Stimulated activated CD4-positive, alpha-beta T cell treated with anti-CD3 and anti-CD28 coated beads, TNF-alpha, amount 100 ng/mL, for 1 hour (primary cell): ENCODE measurements at places on chromosomes 12 and 14.

- no peak for DNase-seq
Observed at GRCh38 chr14:94515856-94516255, 6.6 kb upstream of the SERPINA12 start.

DNA sequence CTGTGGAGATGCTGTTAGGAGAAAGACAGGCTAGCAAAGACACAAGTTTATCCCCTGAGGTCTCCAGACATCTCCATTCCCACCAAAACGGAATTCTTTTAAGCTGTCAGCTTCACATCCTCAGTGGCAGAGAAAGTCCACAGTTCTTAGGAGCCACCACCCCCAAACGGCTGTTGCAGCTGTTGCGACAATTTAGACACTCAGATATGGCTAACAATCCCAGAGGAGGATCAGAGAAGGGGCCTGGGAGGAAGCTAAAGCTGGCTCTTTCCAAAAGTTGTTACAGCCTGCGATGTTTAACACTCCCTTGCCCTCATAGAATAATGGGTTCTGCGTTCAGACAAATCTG, 1.9 kb upstream of the ATP5MC2 start:
- DNase-seq, result no peak

DNA sequence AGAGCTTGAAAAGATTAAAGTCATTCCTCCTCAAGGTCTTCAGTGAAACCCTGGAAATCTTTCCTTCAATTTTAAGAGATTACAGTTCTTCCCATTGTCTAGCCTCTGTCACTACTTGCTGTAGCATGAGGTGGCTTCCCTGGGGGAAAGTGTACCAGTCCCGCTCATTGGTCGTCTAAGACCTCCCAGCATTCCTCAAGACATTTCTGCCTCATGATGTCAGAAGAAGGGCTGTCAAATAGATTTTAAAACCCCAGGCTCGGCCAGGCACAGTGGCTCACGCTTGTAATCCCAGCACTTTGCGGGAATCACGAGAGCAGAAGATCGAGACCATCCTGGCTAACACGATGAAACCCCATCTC, 46.7 kb downstream of the SMUG1 start:
- no peak for DNase-seq

DNA sequence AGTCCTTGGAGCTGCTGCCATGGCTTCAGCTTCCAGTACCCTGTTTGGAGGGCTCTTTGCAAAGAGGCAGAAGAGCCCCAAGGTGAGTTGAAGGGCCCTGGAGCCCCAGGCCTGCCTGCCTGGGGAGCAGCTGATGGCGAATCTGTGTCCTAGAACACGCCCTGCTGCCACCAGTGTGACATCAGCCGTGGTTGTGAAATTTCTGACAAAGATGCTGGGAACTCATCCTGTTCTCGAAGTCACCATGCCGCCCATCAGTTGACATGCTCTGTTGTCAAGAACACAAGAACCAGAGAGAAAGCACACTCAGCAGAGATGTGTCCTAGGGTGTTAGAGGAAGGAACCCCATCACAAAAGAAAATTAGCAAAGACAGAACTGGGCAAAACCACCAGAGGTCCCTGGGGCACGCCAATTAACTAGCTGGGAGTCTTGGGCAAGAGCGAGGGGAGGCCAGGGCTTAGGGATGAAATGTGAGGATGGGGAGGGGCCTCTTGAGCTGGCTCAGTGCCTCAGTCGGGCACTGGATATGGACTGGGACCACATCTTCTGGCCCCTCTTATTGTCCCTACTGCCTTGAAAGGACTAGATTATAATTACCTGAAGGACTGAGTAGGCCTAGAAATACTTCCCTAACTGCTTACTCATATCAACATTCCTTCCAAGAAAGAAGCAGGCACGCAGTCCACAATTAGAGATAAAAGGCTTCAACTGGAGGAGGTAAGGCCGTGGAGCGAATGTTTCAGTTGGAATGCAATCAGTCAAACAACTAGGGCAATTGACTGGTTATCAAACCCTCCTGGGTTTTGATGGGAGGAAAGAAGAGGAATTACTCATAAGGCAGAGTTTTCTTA, 163.1 kb downstream of the CACNA1C start:
- no peak for DNase-seq

DNA sequence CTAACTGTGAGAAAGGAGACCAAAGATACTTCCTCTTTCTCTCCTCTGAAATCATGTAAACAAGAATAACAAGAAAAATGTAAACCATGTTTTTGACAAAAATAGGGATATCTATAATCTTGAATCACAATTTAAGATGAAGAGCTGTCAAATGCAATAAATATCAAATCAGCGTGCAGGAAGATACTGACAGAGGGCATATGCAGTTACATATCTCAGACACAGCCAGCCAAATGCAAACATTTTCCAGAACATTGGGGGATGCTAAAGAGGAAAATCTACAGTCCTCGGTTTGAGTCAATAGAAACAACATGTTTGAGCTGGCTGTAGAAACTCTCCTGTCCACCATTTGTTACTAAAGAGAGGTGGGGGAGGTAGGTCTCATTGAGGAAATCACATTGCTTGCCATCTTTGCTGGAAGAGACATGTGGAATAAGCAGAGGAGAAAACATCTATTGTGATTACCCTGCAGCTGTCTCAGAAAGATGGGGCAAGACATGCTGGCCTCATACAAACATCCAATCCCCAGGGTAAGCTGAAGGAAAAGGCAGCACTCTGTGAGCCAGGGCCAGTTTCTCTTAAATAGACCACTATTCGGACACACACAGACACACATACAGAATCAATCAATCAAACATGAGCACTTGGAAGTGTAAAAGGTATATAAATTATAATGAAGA, 43.5 kb downstream of the CNTN1 start:
- DNase-seq, result no peak

DNA sequence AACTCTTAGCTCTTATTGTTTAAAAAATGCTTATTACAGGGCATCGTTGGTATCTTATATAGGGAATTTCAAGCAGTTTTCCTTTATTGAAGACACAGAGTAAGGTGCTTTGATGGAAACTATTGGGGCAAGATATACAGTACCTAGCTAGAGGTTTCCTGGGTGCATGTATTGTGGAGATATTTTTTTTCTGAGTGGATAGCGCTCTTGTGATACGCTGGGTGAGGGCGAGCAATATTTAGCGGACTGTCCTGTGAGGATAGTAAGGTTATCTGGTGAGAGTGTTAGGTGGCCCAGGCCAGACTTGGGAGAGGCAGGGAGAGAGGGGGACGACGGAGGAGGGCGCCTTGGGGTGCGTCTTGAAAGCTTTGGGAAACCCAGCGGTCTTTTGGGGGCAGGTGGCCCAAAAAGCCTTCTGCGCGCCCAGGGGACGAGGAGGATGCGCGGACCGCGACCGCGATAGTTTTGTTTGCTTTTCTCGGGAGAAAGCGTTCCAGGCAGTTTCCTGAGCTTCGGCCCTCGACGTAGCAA, 596 bp upstream of the BICD1 start:
- DNase-seq, result no peak

GRCh38 chr12:570921-571794, 92.1 kb downstream of the NINJ2 start:
- no peak for DNase-seq

- DNase-seq, result no peak
Observed at GRCh38 chr14:101473795-101474562, 87.3 kb upstream of the DIO3 start.

DNA sequence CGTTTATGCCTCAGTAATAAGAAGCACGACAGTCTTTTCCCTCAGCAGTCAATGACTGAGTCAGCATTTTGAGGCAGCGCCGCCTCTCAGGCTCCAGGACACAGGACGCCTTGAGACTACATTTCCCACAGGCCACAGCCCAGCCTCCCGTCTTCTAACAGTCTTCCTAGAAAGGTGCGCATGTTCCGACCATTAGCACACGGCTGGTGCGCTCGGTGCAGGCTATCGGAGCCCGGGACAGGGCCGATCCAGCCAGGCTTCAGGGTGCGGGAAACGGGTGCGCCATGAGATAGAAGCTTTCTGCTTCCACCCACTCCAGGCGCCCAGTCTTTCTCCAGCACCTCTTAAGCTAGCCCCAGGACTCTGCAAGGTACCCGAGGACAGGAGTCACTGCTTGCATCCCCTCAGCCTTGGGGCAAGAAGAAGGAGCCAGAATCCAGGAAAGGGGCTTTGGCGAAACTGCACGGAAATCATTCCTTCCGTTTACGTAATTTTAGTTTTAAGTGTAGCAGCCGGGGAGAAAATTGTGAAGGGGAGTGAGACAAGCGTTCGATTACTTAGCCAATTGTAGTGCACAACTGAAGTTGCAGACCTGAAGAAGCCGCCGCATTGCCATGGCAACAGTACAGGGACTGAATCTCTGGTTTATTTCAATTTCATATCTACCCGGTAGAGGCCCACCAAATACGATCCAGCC, 54.0 kb downstream of the ZNF641 start:
- DNase-seq, result no peak

GRCh38 chr12:16588812-16589211, 17.1 kb downstream of the LMO3 start:
- no peak for DNase-seq

GRCh38 chr14:83713732-83714131, 1816.2 kb upstream of the FLRT2 start:
- DNase-seq, result no peak

DNA sequence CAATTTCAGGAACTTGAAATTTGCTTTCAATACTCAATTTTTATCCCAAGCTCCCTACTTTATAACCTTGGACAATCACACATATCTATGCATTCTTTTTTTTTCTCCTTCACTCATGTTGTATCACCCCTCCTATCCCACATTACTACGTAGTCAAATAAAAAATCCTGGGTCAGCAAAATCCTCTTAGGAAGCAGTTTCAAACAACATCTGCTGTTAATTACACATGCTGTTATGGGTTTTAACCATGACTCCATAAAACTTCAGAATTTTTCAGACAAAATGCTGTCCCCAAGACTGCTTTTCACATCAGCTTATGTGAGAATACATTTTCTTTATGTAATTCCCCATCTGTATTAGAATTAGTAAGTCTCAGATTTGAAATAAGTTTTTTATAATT, 61.7 kb downstream of the LRFN5 start:
- no peak for DNase-seq

DNA sequence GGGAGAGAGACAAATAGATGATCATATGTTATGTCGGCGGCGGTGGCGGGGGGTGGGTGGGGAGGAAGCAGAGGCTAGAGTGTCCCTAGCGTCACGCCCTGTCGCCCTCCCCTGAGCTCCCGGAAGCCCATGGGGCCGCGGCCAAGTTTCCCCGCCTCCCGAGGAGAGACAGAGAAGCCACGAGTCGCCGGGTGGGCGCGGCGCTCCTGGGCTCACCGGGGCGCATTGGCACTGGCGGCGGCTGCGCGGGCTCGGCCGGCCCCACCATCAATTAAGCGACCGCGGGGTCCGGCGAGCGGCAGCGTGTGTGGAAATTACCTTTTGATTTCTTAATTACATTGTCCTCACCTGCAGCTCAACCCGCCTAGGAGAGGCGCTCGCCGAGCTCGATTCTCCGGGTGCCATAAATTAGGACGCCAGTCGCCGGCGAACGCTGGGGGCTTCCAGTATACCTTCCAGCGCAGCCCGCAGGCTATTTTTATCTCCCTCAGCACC, 119.9 kb upstream of the LHX5 start:
- DNase-seq, result no peak

GRCh38 chr14:99155173-99156089, 116.6 kb downstream of the BCL11B start:
- no peak for DNase-seq

- DNase-seq, result no peak
Observed at GRCh38 chr14:58245562-58245961, 919 bp downstream of the PSMA3 start.

- DNase-seq, result no peak
Observed at GRCh38 chr12:102331419-102331818, 133.8 kb upstream of the PMCH start.

DNA sequence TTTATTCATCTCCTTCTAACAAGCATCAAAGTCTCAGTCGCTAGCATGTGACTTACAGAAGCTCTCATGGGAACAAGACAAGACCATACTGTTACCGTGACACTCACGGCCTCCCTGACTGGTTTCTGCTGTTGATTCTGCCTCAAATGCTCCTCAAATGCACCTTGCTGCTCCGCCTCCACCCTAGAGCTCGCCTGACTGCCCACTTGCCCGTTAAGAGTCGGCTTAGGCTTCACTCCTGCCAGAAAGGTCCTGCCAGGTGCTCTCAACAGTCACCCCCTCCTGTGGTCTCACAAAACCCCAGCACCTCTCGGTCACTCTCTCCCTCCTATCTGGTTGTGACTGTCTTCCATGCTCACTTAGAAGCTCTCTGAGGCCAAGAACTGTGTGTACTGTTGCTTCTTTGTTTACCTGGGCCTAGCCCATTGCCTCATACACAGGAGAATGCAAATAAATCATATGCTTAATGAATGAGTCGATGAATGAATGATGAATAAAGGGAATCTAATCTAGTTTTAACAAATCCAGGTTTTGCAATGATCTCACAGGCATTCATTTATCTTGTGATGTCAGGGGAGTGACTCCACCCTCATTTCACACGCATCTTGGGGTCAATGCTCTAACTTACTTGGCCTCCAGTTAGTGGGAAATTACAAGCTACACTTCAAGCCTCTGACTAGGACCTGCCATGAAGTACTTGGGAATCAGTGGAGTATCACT, 41.3 kb downstream of the SSH1 start:
- DNase-seq, result no peak

DNA sequence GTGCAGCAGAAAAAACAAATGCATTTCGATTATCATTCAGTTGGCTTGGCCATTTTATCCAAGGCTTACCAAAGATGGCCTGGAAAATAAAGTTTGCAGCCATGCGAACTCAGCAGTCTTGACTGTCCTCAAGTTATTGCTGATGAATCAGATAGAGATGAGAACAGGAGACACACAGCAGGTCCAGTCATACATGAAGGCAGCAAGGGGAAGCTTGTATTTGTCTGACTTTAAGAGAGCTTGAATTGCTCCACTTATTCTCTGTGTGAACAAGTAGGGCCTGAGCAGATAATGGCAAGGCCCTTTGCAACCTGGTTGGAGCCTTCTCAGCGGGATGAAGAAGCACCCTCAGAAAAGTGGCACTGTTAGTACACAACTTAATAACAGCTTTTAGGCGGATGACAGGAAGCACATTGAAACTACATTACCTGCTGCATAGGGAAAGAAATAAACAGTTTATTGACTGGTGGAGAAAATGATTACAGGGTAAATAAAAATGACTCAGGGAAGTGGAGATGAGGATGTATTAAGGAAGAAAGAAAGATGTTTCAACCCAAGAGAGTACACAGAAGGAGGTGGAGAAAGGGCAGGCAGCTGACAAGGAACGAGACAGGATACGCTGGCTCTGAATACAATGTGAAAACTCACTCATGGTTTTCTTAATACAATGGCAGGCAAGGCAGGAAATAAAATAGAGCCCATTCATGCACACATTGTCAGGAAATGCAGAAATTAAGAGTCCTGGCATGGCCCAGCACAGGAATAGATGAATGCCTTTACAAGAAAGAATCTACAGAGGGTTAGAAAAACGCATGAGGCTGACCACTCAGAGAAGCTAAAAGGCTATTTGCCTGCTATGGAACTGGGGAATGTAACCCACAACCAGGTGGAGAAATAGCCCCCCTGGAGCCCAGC, 128.4 kb downstream of the GALC start:
- no peak for DNase-seq
